Kidney (tissue), 22 donors: ENCODE measurements at places on chromosomes 5 and 9.

GRCh38 chr9:5459289-5459829 is 9.0 kb downstream of the CD274 start:
- DNase-seq, result no peak
- H3K4me1 ChIP-seq, result no peaks in the 10 kb centered on the region
- H3K27ac ChIP-seq, result no peak overlapping the region
- no peak overlapping the region for H3K4me3 ChIP-seq
- no peaks in the 10 kb centered on the region for H3K36me3 ChIP-seq

- peak overlapping the region; percentile 95 for H3K4me3 ChIP-seq
- H3K4me1 ChIP-seq, result peaks cover 12% of the 10 kb centered on the region
- peak; percentile 77 for DNase-seq
Measured at GRCh38 chr5:134177369-134178095, 782 bp upstream of the SKP1 start.

- H3K36me3 ChIP-seq, result no peaks in the 10 kb centered on the region
- H3K4me3 ChIP-seq, result no peak overlapping the region
- no peaks in the 10 kb centered on the region for H3K27me3 ChIP-seq
- no peak overlapping the region for H3K27ac ChIP-seq
Measured at GRCh38 chr5:100860407-100860806, 42.7 kb downstream of the ST8SIA4 start.

DNA sequence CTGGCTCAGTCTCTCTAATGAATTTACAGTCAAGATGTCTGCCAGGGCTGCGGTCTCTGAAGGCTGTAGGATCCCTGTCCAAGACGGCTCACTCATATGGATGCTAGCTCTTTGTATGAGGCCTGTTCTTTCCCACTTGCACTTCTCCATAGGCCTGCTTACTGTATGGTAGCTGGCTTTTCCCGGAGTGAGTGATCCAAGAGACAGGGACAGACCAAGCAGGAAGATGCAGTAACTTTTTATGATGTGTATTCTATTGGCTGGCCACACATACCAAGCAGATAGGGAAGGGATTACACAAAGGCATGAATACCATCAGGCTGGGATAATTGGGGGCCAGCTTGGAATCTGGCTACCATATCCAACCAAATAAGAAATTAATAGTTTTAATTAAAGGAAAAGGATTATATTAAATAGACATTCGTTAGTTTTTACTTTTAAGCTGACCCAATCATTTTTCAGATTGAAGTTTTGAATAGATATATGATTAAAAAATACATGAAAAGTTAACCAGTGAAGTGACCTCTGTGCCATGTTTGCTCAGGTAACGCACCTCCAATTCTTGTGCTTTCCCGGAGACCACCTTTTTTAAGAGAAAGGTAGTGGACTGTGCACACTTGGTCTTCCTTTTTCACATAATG is 20.6 kb downstream of the NSD1 start:
- no peaks in the 10 kb centered on the region for H3K4me1 ChIP-seq
- no peak for DNase-seq
- no peak overlapping the region for H3K4me3 ChIP-seq
- H3K27me3 ChIP-seq, result no peaks in the 10 kb centered on the region
- H3K27ac ChIP-seq, result no peak overlapping the region

DNA sequence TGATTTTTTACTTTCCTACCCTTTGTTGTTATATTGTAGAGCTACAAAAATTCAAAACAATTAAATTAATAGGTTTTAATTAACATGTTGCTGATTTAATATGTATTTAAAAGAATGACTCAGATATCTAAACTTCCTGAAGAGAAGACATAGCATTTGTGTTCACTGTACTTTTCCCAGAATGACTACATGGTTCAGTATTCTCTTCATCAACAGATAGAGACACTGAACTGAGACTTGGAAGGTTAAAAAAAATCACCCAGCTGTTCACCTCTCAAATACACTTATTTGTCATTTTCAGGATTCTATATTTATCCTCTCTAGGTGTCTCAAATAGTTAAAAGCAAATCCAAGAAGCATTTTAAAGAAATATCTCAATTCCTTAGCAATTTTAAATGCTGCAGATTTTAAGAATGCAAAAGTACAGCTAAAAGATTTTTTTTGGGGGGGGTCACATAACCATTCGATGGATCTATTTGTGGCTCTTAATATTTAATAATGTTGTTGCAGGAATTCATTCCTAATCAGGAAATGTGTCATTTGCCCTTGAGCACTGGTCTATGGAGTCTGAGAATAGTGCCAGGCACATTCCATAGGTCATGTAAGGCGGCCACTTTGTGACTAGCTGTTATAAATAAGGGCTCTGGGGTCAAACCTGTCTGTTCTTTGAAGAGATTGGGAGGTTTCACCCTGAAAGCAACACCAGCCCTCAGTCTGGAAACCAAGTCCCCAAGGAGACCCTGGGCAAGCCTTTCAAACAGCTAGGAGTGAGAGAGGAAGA is 463.1 kb downstream of the NR2F1-AS1 start:
- no peaks in the 10 kb centered on the region for H3K36me3 ChIP-seq
- no peaks in the 10 kb centered on the region for H3K27me3 ChIP-seq
- no peak overlapping the region for H3K27ac ChIP-seq
- H3K4me3 ChIP-seq, result no peak overlapping the region
- no peaks in the 10 kb centered on the region for H3K4me1 ChIP-seq

- no peaks in the 10 kb centered on the region for H3K27me3 ChIP-seq
- no peak overlapping the region for H3K27ac ChIP-seq
- H3K4me3 ChIP-seq, result no peak overlapping the region
- DNase-seq, result peak; percentile 22
- no peaks in the 10 kb centered on the region for H3K36me3 ChIP-seq
- H3K4me1 ChIP-seq, result no peaks in the 10 kb centered on the region
Measured at GRCh38 chr5:144260121-144260520, 89.4 kb downstream of the KCTD16 start.

- H3K27ac ChIP-seq, result no peak overlapping the region
- H3K4me1 ChIP-seq, result no peaks in the 10 kb centered on the region
- DNase-seq, result no peak
- no peaks in the 10 kb centered on the region for H3K27me3 ChIP-seq
- no peak overlapping the region for H3K4me3 ChIP-seq
Measured at GRCh38 chr5:139845846-139846681, 50.5 kb downstream of the PSD2 start.
